Dermis blood vessel endothelial cell (primary cell): ENCODE measurements at places on chromosomes 6 and 20. TPM values are rescaled to one million over a fixed set of nuclear protein-coding genes. Genes with fewer than 3 reads are reported as not detected.

DNA sequence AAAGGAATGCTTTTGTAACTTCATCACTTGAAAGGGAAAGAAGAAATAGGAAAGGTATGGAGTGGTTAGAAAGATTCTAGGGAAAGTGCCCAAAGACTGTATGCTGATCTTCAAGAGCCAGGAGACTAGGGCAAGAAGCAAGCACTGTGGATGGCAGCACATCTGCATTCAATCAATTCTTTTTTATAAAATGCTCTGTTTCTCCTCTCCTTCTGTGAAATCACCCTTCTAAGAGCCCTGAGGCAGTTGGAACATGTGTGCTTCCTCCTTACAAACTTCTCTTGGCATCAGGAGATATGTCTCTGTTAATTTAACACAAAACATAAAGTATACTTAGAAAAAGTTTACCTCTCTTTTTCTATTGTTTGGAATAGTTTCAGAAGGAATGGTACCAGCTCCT is 1162.2 kb upstream of the GJE1 start:
- DNase-seq = no peak

- DNase-seq = no peak
These were observed 96.7 kb upstream of the MC3R start for GRCh38 chr20:56151834-56152233.

The TSBP1 gene
- not detected in 2 replicates for total RNA-seq

The TGM2 gene
- total RNA-seq = 401 and 1,564 TPM in 2 replicates

The ELOVL2 gene
- under 0.01 TPM in 1 of 2 replicates, not detected in the other for total RNA-seq

GRCh38 chr20:53914781-53915445 is 155.5 kb downstream of the BCAS1 start:
- peak; percentile 25 for DNase-seq

DNA sequence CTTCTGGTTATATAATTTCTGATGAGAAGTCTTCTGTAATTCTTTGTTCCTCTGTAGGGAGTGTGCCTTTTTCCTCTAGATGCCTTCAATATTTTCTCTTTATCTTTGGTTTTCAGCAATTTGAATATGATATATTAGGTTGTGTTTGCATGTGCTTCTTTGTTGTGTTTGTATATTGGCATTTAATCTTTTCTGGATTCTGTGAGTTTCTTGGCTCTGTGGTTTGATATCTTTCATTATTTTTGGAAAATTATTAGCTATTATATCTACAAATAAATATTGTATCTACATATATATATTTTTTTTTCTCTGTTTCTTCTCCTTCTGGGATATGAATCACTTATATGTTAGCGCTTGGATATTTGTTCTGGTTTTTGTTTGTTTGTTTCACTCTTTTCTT is 9.1 kb upstream of the DBNDD2 start:
- no peak for DNase-seq

The RAMACL gene
- 2.9 and 6.6 TPM in 2 replicates for total RNA-seq

The IMPG1 gene
- not detected in 2 replicates for total RNA-seq

DNA sequence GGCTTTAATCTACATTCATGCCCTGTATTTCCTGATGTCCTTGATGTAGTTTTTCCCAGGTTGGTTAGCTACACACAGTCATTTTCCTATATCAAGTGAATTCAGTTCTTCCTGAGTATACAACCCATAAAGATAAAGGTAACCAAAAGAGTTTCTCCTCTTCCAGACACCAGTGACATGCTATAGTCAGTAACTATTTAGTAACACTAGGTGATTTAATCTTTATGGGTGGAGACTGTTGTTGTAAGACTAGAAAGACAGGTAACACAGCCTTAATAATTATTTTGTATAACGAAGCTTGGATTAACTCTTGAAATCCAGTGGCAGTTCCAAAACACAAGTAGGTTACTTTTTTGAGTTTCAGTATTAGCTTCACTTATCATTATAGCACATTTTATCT is 17.6 kb downstream of the MCUR1 start:
- no peak for DNase-seq

DNA sequence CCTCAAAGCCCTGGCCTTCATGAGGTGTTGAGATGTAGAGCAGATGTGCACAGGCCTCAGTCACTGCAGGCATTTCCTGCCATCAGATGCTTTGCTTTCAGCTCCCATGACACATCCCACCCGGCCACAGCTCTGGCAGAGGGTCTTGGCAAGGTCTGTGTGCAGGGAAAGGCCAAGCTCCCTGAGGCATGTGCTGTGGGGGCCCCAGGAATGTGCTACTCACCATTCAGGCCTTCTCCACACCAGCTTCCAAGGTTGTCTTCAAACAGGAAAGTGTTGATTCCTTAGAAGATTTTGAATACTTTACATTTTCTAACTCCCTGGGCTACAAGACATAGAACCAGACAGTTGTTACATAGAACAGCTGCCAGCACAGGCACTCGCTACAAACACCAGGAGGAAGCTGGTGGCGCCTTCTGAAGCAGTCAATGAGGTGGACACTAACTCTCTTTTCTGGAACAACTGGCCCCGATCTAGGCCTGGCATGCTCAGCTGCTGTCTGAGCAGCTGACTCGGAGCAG is 27.8 kb downstream of the CASS4 start:
- peak; percentile 57 for DNase-seq

GRCh38 chr20:59858425-59858824 is 75.0 kb downstream of the SYCP2 start:
- DNase-seq = no peak

DNA sequence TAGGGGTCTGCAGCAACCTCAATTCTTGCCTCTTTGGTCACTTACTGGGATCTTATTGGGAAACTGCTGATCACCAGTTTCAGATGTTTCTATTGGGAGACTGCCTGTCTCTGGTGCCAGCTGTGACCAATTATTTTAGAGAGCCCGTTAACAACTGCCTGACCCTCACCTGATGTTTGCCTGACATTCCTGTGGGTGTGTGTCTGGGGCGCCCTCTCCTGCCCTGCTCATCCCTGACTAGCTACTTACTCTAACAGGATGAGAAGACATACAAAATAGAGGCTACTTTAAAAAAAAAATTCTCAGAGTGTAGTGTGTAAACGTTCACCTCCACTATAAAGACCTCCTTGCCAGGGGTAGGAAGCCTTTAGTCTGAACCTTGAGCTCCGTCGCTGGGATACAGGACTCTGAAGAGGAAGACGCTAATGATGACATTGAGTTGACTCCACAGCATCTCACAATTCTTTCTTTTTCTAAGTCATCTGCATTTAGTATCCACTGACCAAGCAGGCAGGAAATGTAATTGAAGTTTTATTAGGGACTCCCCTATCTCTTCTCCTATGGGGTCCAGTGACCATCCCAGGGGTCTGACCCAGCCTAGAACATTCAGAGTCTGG is 54.6 kb upstream of the DDR1 start:
- DNase-seq = no peak

DNA sequence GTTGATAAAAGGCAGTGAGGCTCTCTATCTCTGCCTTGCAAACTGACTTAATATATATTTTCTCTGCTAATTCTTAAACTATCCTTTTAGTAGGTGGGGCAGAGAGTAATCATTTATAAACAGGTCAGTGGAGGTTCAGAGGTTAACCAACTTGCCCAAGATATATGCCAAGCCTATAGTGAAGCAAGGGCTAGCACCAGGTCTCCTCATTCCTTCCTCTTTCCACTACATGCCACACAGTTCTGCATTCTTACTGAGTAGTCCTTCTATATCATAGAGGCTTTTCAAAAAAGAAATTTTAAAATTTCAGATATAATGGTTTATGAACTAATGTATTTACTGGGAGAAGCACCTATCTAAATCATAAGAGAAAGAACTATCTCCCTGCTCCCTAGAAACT is 8.5 kb downstream of the ARG1 start:
- no peak for DNase-seq

- DNase-seq = no peak
These were observed 298.3 kb upstream of the SASH1 start for GRCh38 chr6:148044261-148044751.

- DNase-seq = peak; percentile 79
These were observed 127.5 kb downstream of the PKHD1 start for GRCh38 chr6:51959744-51960383.

GRCh38 chr6:78615430-78615904 is 251.9 kb upstream of the IRAK1BP1 start:
- DNase-seq = peak; percentile 62

DNA sequence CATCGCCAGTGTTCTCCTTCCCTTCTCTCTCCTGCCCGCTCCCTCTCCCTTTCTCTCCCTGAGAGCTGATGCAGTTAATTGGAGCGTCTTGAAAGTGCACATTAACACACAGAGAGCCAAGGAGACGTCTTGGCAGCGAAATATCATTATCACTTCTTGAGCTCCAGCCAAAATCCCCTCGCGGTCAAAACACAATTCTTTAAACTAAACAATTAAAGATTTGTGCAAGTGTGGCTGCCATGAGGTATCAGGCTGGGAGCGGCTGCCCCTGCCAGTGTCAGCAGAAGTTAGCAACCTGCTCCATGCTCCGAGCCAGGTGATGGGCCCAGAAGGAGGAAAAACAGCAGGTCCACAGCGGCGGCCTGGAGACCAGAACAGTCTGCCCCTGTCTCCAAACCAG is 100.9 kb upstream of the FOXP4 start:
- no peak for DNase-seq

The CLPSL1 gene
- not detected in 2 replicates for total RNA-seq

DNA sequence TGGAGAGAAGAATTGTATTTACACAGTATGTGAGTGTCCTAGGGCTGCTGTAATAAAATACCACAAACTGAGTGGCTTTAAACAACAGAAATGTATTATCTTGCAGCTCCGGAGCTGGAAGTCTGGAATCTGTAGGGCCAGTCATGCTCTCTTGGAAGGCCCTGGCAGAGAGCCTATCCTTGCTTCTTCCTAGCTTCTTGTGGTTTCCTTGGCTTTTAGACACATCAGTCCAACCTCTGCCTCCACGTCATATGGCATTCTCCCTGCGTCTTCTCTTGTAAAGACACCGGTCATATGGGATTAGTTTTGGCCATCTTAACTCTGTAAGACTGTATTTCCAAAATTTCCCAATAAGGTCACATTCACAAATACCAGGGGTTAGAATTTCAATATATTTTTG is 10.8 kb downstream of the FNDC1 start:
- DNase-seq = no peak

DNA sequence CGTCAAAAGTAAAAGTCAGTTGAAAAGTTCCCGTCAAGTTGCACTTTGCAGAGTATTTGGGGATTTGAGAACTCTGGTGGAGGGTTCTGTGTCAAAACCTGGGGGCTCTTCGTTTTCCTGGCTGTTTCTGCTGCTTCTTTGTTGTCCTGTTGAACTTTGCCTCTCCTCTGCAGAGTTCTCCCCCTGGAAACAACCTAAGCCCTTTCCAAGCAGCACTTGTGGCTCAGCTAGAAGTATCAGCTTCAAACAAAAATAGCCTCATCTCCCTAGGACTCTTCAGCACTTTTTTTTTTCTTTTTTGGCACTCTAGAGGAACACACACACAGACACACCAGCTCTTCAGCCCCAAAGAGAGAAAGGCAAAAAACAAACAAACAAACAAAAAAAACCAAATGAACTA is at the start of gene TRDN:
Gene TRDN, minus strand, starts transcription at position 169 of the 400 bp plus-strand sequence. CDS start 175 bp downstream, outside the sequence.
- DNase-seq = no peak

- DNase-seq = peak; percentile 74
These were observed 256.8 kb downstream of the SYNE1 start for GRCh38 chr6:152380351-152380767.

- no peak for DNase-seq
These were observed 49.0 kb downstream of the RREB1 start for GRCh38 chr6:7156643-7157278.

DNA sequence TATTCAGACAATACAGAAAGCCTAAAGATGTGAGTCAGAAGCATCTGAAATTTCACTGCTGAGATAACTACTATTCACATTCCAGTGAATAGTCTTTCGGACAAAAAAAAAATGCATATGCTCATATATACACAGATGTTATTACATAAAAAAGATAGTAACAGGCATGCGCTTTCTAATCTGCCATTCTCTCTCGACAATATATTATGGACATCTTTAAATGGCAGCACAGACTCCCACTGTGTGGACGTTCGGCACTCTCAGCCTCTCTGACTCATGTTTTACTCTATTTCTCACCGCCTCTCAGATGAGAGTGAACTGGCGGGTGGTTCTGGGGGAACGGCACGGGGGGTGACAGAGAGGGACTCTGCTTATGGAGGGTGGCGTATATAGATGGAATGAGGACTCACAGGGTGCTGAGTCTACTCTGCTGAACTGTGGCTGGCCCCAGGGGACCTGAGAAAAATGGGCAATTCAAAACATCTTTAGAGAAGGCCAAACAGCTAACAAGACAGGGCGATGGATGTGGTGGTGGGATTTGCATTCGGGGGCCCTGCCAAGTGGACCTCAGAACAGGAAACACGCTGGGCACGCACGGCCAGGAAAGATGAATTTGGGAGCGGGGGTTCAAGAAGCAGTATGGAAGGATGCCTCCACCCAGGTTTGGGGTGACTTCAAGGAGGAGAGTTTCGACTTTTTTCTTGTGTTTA is 68.9 kb downstream of the MDGA1 start:
- no peak for DNase-seq

DNA sequence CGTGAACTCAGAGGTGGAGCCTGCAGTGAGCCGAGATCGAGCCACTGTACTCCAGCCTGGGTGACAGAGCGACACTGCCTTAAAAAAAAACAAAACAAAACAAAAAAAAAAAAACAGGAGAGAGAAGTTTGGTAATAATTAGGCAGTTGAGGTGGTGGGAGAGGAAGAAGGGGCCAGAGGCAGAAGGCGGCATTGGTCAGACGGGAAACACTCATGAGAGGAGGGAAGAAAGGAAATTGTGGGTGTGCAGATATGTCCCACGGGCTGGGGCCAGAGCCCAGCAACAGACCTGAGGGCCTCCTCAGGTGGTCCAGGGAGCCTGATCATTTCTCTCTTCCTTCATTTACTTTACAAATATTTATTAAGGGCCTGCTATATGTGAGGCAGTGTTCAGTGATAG is 20.0 kb downstream of the SULF2 start:
- no peak for DNase-seq

DNA sequence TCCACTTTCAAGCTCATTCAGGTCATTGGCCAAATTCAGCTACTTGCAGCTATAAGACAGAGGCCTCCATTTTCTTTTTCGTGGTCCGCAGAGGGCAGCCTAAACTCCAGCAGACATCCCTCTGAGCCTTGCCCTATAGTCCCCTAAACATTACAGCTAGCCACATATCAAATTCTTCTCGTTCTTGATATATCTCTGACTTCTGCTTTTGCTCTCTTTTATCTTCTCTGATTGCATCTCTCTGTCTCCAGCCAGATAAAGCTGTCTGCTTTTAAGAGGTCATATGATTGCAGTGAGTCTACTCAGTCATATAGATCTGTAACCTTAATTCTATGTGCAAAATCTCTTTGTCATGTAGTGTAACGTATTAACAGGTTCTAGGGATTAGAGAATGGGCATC is 358.4 kb upstream of the RGS17 start:
- DNase-seq = no peak

DNA sequence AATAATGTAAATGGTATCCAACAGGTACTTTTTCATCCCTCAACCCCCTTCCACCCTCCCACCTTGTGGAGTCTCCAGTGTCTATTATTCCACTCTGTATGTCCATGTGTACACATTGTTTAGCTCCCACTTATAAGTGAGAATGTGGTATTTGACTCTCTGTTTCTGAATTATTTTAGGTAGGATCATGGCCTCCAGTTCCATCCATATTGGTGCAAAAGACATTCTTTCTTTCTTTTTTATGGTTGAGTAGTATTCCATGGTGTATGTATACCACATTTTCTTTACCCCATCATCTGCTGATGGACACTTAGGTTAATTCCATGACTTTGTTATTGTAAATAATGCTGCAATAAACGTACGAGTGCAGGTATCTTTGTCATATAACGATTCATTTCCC is 58.2 kb upstream of the PRND start:
- DNase-seq = no peak
